Central memory CD4-positive, alpha-beta T cell (primary cell): ENCODE measurements at places on chromosomes 6 and 20.

DNA sequence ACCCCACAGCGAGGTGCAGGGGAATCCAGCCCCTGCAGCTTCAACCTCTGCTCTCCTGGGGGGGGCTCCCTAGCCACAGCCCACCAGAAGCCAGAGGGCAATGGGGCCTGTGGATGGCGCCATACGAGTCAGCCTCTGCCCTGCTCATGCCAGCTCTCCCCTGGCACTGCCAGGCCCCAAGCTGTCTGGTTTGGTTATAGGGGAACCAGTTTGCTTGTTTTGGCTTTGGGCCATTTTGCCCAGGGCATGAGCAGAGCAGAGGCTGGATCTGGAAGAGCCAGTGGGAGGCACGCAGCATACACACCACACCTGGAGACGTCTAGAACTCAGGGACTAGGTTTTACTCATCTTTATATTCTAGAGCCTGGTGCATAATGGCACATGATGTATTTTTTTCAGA, 66.7 kb upstream of the SLC22A16 start:
- DNase-seq, result no peak

DNA sequence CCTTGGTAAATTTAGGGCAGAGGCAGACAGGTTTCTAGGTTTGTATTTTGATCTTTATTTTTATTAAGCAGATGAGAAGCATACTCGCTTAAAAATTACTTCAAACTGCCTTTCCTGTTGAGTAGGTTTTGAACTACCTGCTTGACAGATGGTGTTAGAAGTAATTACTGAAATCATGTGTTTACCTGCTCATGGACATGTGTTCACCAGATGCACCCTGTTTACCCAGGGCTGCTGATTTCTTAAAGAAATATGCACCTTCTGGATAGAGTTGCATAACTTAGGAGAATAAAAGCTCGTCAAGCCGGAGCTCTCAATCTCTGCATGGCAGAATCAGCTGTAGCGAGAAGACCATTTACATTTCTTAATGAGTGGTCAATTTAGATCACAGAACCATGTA, 165.1 kb downstream of the CDKAL1 start:
- DNase-seq, result no peak

DNA sequence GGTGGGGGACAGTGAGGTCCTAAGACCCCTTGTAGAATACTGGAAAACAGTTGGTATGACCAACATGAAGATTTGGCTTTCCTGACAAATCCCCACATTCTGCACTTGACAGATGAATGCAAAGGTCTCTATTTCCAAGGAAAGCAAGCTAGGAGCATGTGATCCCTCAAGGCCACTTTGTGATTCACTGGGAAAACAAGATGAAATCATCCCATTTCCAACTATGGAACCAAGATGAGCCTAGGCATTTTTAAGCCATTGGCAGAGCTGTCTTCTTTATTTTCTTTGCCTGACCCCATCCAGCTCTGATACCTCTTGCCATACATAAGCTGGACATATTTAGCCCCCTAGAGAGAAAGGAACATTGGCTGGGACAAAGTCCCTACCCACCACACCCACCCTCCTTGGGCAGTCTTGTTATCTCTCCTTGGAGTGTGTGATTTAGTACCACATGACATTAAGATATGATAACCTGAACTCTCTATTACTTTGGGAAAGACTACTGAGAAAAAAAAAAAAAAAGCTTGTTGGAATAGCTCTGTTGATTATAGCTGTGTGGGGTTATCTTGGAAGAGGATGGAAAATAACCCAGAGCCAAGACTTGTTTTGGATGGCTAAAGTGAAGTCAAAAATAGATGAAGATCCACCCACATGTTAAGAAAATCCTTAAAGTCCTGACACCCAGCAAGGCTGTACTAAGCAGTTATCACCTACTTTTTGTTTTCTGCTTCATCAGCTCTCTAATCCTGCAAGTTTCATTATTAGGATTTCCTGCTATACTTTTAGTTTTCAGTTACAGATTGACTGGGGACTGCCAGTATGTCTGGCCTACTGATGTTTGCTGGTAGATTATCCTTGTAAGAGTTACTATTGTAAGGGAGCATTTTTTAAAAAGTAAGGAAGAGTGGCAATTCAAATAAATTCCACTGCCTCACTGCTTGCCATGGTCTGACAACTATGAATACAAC, 90.1 kb upstream of the PREP start:
- no peak for DNase-seq

GRCh38 chr20:49538950-49539349, 29.0 kb downstream of the PTGIS start:
- DNase-seq, result no peak

DNA sequence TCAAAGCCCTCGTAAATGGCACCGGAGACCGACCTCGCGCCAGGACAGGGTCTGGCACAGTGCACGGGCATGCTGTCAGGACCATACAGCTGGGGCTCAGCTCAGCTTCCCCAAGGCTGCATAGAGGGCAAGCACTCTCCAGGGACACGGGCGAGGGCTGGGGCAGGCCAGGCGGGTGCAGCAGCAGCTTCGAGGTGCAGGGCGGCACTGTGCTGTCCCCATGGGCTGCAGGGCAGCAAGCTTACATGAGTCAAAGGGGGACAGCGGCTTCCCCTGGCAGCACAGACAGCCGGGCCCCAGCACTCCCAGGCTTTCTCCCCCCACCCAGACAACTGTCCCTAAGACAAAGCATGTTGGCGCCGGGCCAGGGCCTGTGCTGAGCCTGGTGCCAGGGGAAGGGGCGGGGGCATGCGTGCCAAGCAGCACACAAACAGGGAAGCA, 25.7 kb downstream of the PSMG4 start:
- DNase-seq, result no peak

- no peak for DNase-seq
Measured at GRCh38 chr6:56400273-56400672, 152.9 kb upstream of the COL21A1 start.
